Mammary epithelial cell (primary cell): ENCODE measurements at places on chromosomes 12 and 14.
A peak's percentile ranks its signal among the peaks of the same experiment; 100 is the strongest.

DNA sequence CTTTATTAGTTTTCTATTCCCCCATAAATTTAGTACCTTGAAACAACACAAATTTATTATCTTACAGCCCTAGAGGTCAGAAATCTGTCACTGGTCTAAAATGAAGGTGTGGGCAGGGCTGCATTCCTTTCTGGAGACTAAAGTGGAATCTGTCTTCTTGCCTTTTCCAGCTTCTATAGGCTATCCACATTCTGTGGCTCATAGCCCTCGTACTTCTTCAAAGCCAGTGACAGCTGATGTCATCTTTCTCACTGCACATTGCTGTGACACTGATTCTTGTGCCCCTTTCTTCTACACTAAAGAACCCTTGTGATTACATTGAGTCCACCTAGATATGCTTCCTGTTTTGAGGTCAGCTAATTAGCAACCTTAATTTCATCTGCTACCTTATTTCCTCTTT, 23.2 kb upstream of the DCN start:
- peak; percentile 9 for DNase-seq

- DNase-seq: no peak
Measured at GRCh38 chr14:80310938-80311750, 99.8 kb upstream of the DIO2 start.

DNA sequence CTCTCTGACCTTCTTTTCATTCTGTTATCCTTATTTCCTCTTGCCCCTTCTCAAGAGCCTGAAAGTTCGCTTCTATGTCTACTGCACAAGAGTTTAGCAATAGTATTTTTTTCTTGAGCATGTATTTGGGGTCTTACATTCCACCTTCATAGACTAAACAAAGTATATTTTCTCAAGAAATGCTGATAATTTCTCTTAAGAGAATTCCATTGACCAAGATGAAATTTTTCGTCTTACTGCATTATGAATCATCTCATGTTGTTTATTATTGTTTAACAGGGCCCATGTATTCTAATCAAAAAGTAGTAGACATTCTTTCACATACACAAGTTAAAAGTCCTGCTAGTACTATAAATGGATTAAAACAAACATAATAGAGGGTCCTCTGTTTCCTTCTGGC, 219.3 kb downstream of the C12orf50 start:
- DNase-seq: no peak

- DNase-seq: peak; percentile 5
Measured at GRCh38 chr14:90815822-90816662, at the start of gene TTC7B. TTC7B (minus strand) TSS chr14:90816430; CDS start chr14:90816295, 135 bp downstream.

DNA sequence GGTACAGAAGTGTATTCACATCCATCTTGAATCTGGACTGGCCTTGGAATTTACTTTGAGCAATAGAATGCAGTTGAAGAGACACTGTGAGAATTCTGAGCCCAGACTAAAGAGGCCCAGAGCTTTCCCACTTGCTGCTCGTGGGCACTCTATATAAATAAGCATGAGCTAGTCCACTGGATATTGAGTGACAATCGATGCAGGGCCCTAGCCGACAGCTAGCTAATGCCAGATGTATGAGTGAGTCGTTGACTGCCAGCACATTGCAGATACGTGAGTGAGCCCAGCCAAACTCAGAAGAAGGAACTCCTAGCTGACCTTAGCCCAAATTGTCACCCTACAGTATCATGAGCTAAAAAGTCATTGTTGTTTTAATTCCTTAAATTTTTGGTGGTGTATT, 24.9 kb downstream of the NAV3 start:
- no peak for DNase-seq

DNA sequence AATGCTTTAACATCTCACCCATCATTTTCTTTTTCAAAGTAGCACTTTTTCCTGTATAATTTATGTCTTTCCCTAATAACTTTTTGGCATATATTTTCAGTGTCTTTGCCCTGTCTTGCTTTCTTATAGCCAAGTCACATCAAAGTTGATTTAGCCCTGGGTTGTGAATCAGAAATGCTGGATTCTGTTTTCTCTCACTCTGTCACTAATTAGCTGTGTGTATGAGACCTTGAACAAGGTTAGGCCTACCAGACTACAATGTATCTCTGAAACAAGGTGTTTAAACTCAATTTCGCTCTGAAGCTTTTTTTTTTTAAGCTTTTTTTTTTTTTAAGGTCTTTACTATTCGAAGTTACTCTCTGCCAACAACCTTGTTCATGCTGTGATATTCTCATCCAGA, 25.7 kb downstream of the CNOT2 start:
- no peak for DNase-seq

DNA sequence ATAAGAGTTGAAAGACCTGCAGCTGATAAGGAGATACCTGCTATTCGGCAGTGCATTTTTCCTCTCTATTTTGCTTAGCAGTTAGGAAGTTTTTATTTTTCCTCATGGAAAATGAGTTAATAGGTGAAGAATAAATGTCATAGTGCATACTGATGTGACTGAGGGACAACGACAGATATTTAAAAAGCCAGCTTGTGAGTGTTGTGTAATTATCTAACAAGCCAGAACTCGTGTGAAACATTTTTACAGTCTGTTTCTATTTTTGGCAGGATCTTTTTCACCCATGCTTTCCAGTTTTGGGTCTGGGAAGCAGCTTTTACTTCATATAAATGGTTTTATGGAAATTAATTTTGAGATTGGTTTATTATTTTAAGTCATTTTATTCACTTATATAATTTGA, 2.9 kb downstream of the FBXO34 start:
- no peak for DNase-seq

DNA sequence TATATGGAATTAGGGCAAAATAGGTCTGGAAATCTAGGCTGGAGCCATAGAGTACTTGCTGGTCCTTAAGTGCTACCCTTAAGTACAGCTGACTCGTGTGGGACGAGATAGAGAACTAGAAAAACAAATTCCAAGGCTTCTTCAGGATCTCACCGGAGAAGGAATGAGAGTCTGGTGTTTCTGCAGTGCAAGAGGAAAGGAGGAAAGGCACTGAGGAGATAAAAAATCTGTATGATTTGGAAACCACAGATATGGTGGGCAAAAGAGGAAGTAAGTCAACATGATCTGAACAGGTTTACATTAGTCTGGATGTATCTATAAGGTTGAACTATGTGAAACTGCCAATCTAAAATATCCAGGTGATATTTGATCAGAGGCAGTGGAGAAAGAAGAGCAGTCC, 134.4 kb upstream of the SOX5 start:
- DNase-seq: no peak

- peak; percentile 60 for DNase-seq
Measured at GRCh38 chr12:68612202-68612601, 1.5 kb downstream of the RAP1B start.

GRCh38 chr12:26287671-26288381, 92.5 kb downstream of the SSPN start:
- DNase-seq: peak; percentile 99

DNA sequence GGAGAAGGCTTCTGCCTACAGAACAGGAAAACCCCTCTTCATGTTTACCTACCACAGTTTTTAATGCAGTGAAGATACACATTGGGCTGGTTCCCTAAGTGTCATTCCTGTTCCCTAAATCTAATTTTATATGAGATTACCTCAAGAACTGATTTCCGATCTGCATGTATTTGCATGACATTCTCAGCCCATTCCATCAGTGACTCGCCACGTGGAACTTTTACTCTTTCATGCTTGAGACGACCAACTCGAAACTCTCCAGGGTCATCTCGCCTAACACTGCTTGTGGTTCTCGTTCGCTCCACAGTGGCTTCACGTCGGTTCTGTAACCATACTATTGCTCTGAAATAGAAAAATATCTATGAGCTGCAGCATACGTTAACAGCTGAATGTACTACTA, 83.1 kb upstream of the STRN3 start:
- DNase-seq: no peak
